Left renal pelvis (tissue), 4 donors: ENCODE measurements at places on chromosomes 3 and 15. TPM values are rescaled to one million over a fixed set of nuclear protein-coding genes. Genes with fewer than 3 reads are reported as not detected.

GRCh38 chr3:111047812-111048435 lies 23.7 kb upstream of the NECTIN3 start:
- no peak for DNase-seq

- DNase-seq = no peak
These were observed 13.5 kb downstream of the PTPN23 start for GRCh38 chr3:47394140-47394870.

- DNase-seq = no peak
These were observed 321.0 kb upstream of the C2CD4B start for GRCh38 chr15:62486041-62486440.

SCN11A gene
- polyA plus RNA-seq = 0.93 TPM

GRCh38 chr3:105316331-105316730 lies 50.4 kb upstream of the ALCAM start:
- DNase-seq = no peak

CFAP91 gene
- polyA plus RNA-seq = 5.1 TPM

ZCWPW2 gene
- polyA plus RNA-seq = 2.1 TPM

DNA sequence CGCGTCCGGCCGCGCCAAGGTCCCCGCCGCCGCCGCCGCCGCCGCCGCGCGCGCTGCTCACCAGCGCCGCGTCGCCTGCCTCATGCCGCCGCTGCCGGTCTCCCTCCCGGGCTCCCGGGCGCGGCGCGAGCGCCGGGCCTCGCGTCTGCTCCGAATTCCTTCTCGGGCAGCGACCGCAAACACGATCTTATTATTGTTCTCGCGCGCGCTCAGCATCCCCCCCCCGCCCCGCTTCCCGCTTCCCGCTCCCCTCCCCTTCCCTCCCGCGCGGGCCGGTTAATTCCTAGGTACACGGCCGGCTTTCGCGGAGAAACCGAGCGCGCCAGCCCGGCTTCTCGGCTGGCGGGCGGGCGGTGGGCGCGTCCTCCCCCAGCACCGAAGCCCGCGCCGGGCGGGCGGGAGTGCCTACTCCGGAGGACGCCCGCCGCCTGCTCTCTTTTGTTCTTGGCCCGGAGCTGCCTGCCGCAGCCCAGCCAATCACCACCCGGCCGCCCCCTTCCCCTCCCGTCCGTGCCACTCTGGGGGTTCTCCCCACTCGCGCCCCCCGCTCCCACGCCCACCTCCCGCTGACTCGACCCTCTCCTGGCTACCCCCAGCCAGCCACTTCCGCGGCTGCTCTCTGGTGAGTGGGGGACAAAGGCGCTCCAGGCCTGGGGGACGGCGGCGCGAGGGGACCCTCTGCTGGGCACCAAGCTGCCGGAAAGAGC lies at the start of gene HDGFL3:
TSS of gene HDGFL3 (minus strand) at position 164 of the 707 bp plus-strand sequence. CDS start 409 bp downstream, outside the sequence.
- peak; percentile 49 for DNase-seq

- no peak for DNase-seq
These were observed 43.7 kb downstream of the MECOM start for GRCh38 chr3:169619793-169620192.

DNA sequence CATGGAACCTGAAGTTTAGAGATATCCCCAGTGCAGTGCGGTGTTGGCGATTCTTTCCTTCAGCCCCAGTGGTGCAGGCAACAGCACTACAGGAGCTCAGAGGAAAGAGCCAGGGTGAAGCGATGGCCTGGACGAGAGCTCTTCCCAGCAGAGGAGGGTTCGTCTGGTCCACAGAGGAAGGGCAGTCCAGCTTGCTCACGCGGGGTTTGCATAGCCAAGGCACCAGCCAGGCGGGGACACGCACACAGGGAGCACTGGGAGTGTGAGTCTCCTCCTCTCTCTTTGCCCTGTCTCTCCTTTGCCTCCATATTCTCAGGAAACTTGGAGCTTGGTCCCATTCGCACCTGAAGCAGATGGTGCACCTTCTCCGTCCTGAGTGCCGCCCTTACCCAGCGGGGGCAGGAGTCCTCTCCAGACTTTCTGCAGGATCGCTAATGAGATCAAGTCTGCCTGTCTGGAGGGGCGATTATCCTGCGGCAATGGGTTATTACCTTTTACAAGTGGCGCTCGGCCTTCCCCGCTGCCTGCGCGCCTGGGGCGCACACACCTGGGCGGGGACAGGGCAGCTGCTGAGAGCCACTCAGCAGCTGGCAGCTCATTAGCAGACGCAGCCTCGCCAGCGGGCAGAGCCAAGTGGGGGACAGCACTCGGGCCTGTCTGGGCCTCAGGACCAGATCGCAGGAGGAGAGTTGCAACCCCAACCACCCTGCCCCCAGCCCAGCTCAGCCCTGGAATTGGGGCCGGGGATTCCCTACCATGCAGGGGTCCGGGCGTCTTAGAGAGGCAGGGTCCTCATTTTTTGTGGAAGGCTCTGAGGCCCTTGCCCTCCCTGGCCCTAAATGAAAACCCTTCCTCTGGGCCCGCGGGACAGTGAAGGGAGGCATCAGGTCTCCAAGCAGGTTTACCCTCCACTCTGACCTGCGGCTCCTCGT lies 119.0 kb upstream of the MEF2A start:
- DNase-seq = no peak

CHRFAM7A gene
- polyA plus RNA-seq = 2.8 TPM

DNA sequence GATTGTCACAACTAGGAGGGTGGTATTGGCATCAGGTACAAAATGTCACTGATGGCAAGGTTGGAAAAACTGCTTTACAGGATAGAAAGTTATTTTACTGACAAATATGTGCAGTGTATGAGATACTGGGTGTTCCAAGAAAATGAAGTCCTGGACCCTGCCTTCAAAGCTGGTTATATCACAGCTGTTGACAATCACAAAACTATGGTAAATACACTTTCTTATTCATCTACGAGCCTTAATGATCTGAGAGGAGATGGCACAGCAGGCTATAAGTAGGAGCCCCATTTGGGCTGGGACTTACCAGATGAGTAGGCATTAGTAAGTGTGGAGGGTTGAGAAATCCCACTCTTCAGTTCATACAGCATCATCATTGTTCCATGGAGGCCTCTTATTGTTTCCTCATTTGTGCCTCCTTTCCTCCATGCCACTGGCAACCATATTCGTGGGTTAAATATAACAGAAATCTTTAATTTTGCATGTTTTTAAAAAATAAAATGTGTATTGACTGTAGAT lies 66.9 kb downstream of the CMTM8 start:
- DNase-seq = no peak

DNA sequence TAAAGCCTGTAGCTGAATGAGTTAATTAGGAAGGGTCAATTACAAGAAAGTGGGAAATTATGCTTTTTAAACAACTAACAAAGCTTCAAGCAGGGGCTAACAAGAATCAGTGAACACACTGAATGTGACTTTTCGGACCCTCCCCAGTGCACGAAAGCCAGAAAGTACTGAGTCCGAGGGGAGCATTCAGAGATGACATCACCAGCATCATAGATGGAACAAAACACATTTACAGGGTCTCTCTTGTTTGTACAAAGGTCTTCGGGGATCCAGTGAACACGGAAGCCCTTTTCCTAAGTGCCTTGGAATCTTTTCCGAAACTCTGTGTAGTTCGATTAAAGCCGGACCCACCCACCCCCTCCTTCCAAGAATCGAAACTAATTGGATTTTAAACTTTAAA lies 829 bp downstream of the DCP1A start:
- peak; percentile 43 for DNase-seq

DNA sequence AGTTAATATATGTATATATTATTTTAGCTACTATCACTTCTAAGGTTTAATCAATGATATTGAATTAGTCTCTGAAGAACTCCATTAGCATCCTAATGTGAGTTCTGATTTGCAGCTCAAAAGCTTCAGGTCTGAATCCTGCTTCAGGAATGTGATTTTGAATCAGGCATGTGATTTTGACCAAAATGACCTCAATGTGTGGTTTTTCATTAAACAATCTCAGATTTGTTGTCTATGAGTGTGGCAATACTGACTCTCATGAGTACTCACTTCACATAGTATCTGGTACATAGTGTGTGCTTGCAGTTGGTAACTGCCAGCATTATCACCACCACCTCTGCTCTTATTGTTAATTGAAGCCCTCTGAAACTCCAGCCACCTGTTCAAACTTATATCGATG lies 251.0 kb downstream of the KCNH8 start:
- no peak for DNase-seq

- no peak for DNase-seq
These were observed 37.3 kb downstream of the MB21D2 start for GRCh38 chr3:192880313-192880712.

EIF5A2 gene
- polyA plus RNA-seq = 7.8 TPM

- no peak for DNase-seq
These were observed 67.0 kb downstream of the SETD2 start for GRCh38 chr3:47096959-47097358.

DNA sequence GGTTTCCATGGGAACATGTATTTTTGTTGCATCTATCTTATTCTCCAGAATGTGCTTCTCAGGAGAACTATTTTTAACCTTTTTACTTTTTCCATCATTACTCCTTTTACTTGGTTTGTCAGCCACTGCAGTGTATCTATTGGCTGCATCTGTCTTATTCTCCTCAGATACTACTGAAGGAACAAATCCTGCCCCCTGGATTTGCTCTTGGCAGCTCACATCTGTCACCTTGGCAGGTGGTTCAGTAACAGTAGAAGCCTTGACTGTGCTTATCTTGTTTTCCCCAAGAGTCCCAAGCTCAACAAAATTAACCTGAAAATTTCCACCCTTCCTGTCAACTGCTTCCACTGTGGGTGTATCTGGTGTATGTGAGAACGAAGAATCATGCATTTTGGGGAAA lies 106.0 kb downstream of the MAP4 start:
- no peak for DNase-seq

SAMMSON gene
- polyA plus RNA-seq = not detected

GRCh38 chr3:193389335-193389734 lies 10.8 kb upstream of the ATP13A5 start:
- no peak for DNase-seq

ACTC1 gene
- polyA plus RNA-seq = 1.6 TPM

- no peak for DNase-seq
These were observed 617.5 kb upstream of the CCDC54 start for GRCh38 chr3:106759731-106760130.

DNA sequence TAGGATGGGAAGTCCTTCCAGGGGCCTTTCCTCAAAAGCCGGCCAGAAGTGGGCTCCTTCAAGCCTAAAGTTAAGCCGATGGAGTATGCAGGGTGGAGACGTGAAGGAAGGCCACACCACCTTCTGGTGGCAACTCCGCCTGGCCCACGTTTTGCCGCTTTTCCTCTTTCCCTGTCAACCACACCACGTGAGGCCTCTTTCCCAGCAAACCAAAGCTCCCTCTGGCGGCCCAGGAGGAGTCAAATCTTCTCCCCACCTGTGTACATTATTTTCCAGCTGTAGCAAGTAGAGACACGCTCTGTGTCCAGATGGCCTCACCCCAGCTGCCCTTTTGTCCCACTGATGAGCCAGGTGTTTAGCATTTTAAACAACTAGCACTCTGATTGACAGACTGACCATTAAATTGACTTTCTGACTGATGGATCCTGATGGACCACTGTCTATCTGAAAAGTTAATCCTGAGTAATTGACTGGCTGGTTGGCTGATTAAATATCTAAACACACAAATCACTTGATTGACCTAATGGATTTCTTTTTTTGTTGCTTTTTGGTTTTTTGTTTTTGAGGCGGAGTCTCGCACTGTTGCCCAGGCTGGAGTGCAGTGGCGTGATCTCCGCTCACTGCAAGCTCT lies 59.6 kb upstream of the ZBTB38 start:
- no peak for DNase-seq

GRCh38 chr3:76685858-76686257 lies 354.0 kb upstream of the ROBO2 start:
- no peak for DNase-seq

TOPBP1 gene
- polyA plus RNA-seq = 44.3 TPM

GRCh38 chr3:109316162-109316730 lies at the start of gene DPPA2:
DPPA2 (minus strand) TSS chr3:109316517; CDS start chr3:109314542, 1,975 bp downstream.
- DNase-seq = no peak

- DNase-seq = no peak
These were observed 396.3 kb upstream of the PROK2 start for GRCh38 chr3:72181251-72181650.

GRK7 gene
- polyA plus RNA-seq = 0.17 TPM

DNA sequence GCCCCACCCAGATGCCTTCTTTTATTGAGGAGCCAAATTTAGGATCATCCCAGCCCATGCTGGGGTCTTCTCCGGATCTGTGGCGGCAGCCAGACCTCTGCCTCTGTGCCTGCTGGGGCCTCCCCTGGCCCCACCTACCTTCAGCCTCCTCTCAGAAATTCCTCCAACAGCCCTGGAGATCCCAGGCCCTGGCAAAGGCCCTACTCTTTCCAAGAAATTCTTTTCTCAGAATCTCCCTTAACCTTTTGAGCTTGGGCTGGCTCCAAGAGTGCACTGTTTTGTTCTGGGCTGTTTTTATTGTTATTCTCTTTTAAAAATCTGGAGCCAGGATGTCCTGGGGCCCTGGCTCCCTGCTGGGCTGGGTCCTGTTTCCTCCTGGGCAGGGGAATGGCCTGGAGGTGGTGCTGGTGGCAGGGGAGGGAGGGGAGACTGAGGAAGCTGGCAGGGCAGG lies 57.8 kb downstream of the GRIP2 start:
- DNase-seq = no peak

- DNase-seq = no peak
These were observed 148.7 kb upstream of the POU1F1 start for GRCh38 chr3:87425056-87425455.

DNA sequence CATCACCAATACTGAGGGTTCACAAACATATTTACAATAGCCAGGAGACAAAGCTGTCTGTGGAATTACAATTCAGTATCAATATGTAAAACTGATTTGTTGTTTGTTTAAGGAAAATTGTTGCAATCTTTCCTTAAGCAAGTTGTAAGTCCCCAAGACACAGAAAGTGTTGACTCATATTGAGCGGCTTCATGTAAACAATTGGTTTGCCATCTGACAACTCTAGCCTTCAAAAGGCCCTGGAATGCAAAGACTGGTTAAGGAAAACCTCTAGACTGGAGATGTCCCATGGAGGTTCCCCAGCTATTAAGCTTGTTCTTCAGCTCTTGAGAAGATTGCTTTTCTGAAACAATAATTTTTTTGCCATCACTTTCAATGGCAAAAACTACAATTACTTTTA lies 283.7 kb upstream of the PROK2 start:
- no peak for DNase-seq

- DNase-seq = no peak
These were observed 25.4 kb downstream of the AADAC start for GRCh38 chr3:151839313-151839631.

C3orf62 gene
- 9.8 TPM for polyA plus RNA-seq

GLDN gene
- 0.14 TPM for polyA plus RNA-seq

ATP8B4 gene
- 2.9 TPM for polyA plus RNA-seq

SI gene
- polyA plus RNA-seq = 0.10 TPM

EEF1AKMT4 gene
- polyA plus RNA-seq = 3.4 TPM
